ENCODE measurements at places on chromosomes 13 and 19.

GRCh38 chr13:20441056-20441455 is 84.6 kb downstream of the CRYL1 start:
- DNase-seq: no peak

GRCh38 chr13:93499991-93500390 is 273.4 kb downstream of the GPC6 start:
- no peak for DNase-seq

DNA sequence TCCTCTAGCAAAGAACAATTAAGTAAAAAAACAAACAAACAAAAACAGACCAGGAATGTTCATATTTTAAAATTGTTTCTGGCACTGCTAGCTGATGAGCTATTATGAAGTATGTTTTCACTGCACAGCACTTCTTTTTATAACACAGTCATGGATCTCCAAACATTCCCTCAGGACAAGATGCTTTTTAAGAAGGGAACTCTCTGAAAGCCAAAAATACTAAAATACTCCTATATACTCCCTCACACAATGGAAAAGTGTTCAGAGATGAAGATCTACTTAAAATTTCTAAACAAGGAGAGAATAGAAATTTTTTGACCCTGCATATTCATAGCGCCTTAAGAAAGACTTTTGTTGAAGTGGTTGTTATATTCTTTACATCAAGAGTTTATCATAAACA is 926.8 kb downstream of the DIAPH3 start:
- no peak for DNase-seq

GRCh38 chr19:47351548-47351947 is 2.4 kb downstream of the DHX34 start:
- DNase-seq: no peak

DNA sequence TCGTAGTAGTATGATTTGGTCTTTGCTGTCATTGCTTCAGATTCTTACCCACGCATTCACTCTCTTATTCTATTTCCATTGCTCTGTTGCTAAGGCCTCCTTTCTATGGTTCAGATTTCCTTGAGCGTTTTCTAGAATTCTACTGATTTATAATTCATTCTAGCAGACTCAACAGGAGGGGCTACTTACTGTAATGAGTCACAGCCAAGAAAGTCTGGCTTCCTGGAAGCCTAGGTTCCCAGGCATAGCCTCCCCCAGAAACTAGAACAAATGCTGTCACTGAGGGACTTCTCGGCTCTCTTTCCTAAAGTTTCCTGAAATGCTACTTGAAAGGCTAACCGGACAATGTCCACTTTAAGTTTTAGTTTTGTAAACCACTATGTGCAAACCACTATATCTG is 47.7 kb upstream of the SPATA13 start:
- no peak for DNase-seq

DNA sequence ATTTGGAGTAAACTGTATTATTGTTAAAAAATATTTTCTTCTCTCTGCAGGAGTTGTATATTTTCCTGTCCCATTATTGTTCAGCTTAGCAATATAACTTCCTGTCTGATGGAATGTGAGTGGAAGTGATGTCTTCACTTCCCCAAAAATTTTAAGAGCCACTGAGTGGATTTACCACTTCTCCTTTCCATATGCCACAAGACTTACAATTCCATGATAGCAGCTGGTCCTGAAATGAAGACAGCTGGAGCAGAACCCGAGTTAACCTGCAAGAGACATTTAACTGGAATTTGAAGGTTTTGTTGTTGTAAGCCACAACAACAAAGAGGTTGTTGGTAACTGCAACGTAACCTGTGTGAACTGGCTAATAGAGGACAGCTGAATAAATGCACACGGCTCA is 23.4 kb upstream of the TBC1D4 start:
- no peak for DNase-seq

GRCh38 chr13:29556742-29557141 is 38.7 kb downstream of the SLC7A1 start:
- no peak for DNase-seq

DNA sequence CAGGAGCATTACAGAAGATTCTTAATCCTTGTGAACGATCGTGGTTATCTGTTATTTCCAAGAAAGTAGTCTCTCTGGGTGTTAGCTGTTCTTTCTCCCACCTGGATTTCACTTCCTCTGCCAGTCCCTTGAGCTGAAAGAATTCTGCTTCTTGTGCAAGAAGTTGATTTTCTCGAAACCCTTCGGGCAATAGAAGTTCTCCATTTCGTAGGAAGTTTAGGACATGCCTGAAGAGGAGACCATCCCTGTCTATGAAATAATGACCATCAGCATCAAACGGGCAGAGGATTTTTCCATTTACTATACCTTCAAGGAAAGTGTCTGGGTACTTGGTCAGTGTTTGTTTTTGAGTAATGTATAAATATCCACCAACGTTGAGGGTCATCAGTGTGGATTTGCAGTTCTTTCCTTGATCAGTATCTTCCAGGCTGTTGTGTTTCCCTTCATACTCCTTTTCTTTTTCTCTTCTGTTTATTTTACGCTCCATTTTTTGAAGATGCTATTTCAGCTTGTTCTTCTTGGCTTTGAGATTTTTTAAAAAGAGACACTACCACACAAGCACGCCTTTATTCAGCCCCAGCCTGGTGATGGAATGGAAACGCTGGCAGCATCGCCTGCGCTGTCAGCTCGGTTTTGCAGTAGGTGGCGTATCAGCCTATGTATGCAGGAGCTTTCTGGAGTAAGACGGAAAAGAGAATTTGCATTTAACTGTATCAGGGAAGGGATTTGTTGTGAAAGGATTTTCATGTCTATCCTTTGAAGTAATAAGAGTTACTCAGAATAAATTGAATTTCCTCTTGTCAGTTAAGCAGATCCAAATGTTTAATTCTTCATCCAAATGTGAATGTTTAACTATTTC is 6.5 kb downstream of the KCTD4 start:
- DNase-seq: no peak

- DNase-seq: no peak
These were observed 124.5 kb downstream of the SHISA2 start for GRCh38 chr13:25927363-25927762.

All from stimulated activated CD4-positive, alpha-beta T cell treated with anti-CD3 and anti-CD28 coated beads, Interleukin-4, amount 100 ng/mL, for 4 hours (primary cell).